ENCODE measurements at places on chromosomes 5 and 9. TPM values are rescaled to one million over a fixed set of nuclear protein-coding genes. Genes with fewer than 3 reads are reported as not detected.

GRCh38 chr9:9396518-9396917, 1216.3 kb downstream of the PTPRD start:
- no peak for DNase-seq
- H3K27me3 ChIP-seq = no peaks in the 10 kb centered on the region
- H3K4me1 ChIP-seq = no peaks in the 10 kb centered on the region
- H3K27ac ChIP-seq = no peak overlapping the region

SLC36A3 gene
- not detected for polyA plus RNA-seq

DNA sequence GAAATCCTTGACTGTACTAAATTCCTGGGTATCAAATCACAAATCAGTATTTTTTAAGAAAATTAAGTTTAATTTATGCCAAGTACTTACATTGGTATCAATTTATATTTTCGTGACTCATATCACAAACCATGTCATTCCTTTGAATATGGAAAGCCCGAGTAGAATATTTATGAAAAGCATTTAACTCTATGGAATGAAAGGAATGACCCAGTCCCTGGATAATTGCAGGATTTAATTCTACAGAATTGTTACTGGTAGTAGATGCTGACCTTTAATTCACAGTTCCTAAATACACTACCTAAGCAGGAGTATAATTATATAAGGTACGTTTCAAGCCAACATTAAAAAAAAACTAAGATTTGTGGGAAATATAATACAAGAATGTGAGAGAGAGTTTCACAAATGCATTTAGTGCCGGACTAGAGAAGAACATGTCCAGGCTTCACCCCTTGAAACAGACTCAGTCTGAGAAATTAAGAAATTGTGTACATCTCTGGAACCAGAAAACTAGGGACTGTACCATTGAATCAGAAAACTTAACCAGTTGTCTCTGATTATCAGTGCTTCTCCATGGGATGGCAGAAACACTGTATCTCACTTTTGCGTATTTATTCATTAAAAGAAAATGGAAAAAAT, 28.5 kb upstream of the PLPPR1 start:
- no peak overlapping the region for H3K27ac ChIP-seq
- no peaks in the 10 kb centered on the region for H3K36me3 ChIP-seq
- no peak overlapping the region for H3K4me3 ChIP-seq
- H3K27me3 ChIP-seq = no peaks in the 10 kb centered on the region

NAA35 gene
- polyA plus RNA-seq = 22.1 TPM

DNA sequence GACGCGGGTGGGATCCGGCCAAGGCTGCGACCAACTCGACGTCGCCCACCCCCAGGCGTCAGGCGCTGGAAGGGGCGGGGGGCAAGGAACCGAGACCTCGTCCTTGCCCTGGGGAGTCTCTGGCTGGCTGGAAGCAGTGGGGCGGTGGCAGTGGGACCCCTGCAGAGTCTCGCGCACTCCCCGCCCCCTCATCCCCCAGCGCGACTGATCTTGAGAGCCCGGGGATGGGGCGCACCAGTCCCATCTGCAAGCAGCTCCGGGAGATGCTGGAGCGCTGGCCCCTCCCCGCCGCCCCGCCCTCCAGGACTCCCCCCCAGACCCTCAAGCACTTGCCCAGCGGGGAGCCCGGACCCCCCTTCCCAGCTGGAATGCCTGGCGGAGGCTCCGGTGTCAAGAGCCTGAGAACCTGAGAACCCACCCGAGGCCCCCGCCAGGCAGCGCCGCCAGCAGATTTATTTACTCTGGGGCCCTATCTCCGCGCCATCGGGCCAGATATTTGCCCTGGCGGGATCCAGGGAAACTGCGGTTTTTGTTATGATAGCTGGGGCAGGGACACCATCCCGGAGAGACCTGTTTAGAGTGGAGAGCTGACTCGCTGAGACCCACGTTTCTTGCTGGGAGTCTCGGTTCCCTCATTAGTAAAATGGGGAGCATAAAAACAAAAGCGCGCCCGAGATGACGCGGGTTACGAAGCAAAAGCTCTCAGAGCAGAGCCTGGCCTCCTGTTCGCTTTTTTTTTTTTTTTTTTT, 1.2 kb downstream of the PRRT1B start:
- peaks cover 42% of the 10 kb centered on the region for H3K27me3 ChIP-seq
- H3K4me1 ChIP-seq = peaks cover 5% of the 10 kb centered on the region
- no peak overlapping the region for H3K27ac ChIP-seq
- no peaks in the 10 kb centered on the region for H3K36me3 ChIP-seq
- DNase-seq = peak; percentile 27

DNA sequence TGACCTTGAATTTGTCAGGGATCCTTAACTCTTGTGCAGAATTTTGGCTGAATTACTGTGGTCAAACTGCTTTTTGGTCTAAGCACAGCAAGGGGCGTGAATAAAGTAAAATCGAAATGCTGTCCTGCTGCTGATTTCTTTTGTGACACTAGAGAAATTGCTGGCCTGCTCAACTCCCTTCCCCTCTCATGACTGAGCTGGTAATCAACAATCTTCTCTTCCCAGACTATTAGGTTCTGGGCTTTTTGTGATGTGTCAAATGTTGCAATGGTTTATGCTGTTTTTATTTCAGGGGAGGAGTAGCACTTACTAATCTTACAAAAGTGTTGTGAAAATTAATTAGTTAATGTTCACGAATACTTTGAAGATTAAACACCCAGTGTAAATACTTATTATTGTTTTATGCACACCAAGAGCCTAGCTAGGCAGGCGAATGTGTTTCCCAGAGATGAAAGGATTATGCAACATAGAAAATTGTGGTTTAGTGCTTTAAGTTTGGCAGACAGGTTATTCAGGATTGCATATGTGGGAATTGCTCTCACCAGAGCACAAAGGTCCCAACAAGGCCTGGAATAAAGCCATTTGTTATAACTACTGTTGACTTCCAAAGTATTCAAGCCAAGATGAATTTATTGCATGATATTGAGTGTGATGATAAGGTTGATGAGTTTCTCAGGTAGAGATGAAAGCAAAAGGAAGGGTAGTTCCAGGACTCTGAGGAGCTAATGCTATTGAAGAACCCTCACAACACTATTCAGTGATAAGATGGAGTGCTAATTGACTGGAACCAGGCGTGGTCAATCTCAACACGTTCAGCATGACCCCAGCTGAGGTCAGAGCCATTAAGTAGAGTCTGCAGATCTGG, 280.7 kb upstream of the ZNF608 start:
- no peak overlapping the region for H3K4me3 ChIP-seq
- no peaks in the 10 kb centered on the region for H3K27me3 ChIP-seq
- peaks cover 13% of the 10 kb centered on the region for H3K4me1 ChIP-seq
- peak overlapping the region; percentile 57 for H3K27ac ChIP-seq
- H3K36me3 ChIP-seq = no peaks in the 10 kb centered on the region

IFNA17 gene
- polyA plus RNA-seq = not detected

GMCL2 gene
- polyA plus RNA-seq = 0.01 TPM

BHMT2 gene
- 2.8 TPM for polyA plus RNA-seq

GRCh38 chr9:121364077-121364476, 6.0 kb downstream of the STOM start:
- H3K27me3 ChIP-seq = no peaks in the 10 kb centered on the region
- H3K27ac ChIP-seq = no peak overlapping the region
- H3K4me3 ChIP-seq = no peak overlapping the region
- no peak for DNase-seq
- H3K4me1 ChIP-seq = peaks cover 25% of the 10 kb centered on the region
- no peaks in the 10 kb centered on the region for H3K36me3 ChIP-seq

- no peaks in the 10 kb centered on the region for H3K27me3 ChIP-seq
- peak overlapping the region; percentile 49 for H3K27ac ChIP-seq
- DNase-seq = no peak
- no peaks in the 10 kb centered on the region for H3K36me3 ChIP-seq
- H3K4me3 ChIP-seq = no peak overlapping the region
Observed at GRCh38 chr5:135309391-135310327, 89.4 kb downstream of the MACROH2A1 start.

- H3K27me3 ChIP-seq = no peaks in the 10 kb centered on the region
- no peak overlapping the region for H3K4me3 ChIP-seq
- DNase-seq = no peak
- H3K27ac ChIP-seq = no peak overlapping the region
- peaks cover 3% of the 10 kb centered on the region for H3K36me3 ChIP-seq
- H3K4me1 ChIP-seq = no peaks in the 10 kb centered on the region
Observed at GRCh38 chr5:173015598-173016455, 32.3 kb downstream of the ATP6V0E1 start.

GRCh38 chr9:84703793-84704192, 34.3 kb downstream of the NTRK2 start:
- no peaks in the 10 kb centered on the region for H3K4me1 ChIP-seq
- H3K27me3 ChIP-seq = peaks cover 15% of the 10 kb centered on the region
- no peaks in the 10 kb centered on the region for H3K36me3 ChIP-seq
- no peak overlapping the region for H3K27ac ChIP-seq

GRCh38 chr5:32613050-32613672, 27.8 kb downstream of the SUB1 start:
- H3K4me3 ChIP-seq = no peak overlapping the region
- peaks cover 3% of the 10 kb centered on the region for H3K4me1 ChIP-seq
- DNase-seq = peak; percentile 72
- no peaks in the 10 kb centered on the region for H3K36me3 ChIP-seq
- H3K27me3 ChIP-seq = no peaks in the 10 kb centered on the region
- no peak overlapping the region for H3K27ac ChIP-seq

- no peaks in the 10 kb centered on the region for H3K36me3 ChIP-seq
- no peak overlapping the region for H3K4me3 ChIP-seq
- peaks cover 13% of the 10 kb centered on the region for H3K4me1 ChIP-seq
- no peak for DNase-seq
Observed at GRCh38 chr5:138606378-138607064, 31.3 kb upstream of the HSPA9 start.

NMUR2 gene
- polyA plus RNA-seq = 0.75 TPM

PTAR1 gene
- 29.5 TPM for polyA plus RNA-seq

ANKRD31 gene
- 0.21 TPM for polyA plus RNA-seq

DNA sequence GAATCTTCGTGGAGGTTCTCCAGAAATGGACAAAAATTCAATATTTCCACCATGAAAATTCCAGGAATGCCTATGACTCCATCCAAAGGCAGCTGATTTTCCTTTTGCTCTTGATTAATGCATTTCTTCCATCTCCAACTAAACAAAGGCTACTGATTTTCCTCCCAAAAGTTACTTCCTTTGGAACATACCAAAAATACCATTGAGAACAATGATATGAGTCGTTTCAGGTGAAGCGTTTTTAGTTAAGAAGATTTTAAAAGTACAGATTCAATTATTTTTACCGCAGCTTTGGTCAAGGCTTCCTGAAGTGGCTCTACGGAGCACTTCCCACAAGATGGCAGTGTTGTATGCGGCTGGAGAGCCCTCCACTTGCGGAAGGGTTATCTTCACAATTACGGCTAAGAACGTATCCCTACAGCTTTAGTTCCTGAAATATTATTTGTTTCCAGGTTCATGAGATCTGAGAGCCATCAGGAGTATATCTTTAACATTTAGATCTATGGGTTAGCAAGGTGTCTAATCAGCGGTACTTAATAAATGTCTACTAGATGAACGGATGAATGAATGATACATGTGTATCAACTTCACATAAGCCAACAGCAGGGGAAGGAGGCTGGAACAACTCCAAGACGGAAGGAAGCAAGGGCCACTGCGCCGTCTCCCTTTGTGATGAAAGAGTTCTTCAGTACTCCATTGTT, 35.9 kb upstream of the ARSB start:
- H3K4me3 ChIP-seq = no peak overlapping the region
- H3K27me3 ChIP-seq = no peaks in the 10 kb centered on the region
- no peaks in the 10 kb centered on the region for H3K36me3 ChIP-seq

TPPP gene
- polyA plus RNA-seq = 8.8 TPM

GRCh38 chr5:38613490-38613889, 57.0 kb upstream of the LIFR start:
- no peak for DNase-seq
- H3K36me3 ChIP-seq = no peaks in the 10 kb centered on the region
- peaks cover 3% of the 10 kb centered on the region for H3K4me1 ChIP-seq
- H3K27me3 ChIP-seq = no peaks in the 10 kb centered on the region
- H3K27ac ChIP-seq = no peak overlapping the region
- no peak overlapping the region for H3K4me3 ChIP-seq

DNA sequence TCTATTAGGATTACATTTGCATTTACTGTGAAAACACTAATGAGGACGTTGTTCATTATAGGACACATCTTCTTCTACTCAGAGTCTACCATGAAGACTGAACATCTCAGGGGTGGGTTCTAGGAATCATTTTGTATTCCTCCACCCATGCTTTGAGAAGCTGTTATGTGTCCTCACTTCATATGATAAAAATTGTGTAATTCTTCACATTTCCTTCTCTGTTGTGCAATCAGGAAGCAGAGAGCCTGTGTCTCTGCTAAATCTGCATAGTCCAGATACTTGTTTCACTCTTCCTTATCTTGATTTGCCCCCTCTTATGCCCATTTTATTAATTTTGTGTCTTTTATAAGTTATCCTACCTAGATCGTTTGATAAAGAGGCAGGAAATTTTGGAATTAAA, 97.8 kb upstream of the IQGAP2 start:
- H3K36me3 ChIP-seq = no peaks in the 10 kb centered on the region
- DNase-seq = peak; percentile 30
- H3K27ac ChIP-seq = no peak overlapping the region

GRCh38 chr5:5671823-5672222, 249.3 kb downstream of the ICE1 start:
- H3K27ac ChIP-seq = no peak overlapping the region
- no peak overlapping the region for H3K4me3 ChIP-seq
- no peaks in the 10 kb centered on the region for H3K27me3 ChIP-seq
- H3K4me1 ChIP-seq = no peaks in the 10 kb centered on the region
- H3K36me3 ChIP-seq = no peaks in the 10 kb centered on the region
- DNase-seq = no peak
